Esophagus squamous epithelium (tissue), 5 donors: ENCODE measurements at places on chromosomes 12 and 14.

DNA sequence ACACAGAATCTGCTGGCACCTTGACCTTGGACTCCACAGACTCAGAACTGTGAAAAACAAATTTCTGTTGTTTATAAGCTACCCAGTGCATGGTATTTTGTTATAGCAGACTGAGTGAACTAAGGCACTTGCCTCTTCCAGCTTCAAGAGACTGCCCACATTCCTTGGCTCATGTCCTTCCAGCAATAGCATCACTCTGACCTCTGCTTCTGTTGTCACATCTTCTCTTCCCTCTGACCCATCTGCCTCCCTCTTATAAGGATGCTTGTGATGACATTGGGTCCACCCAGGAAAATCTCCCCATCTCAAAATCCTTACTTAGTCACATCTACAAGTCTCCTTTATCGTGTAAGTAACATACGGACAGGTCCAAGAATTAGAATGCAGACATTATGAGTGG lies 200.4 kb downstream of the PIK3C2G start:
- H3K36me3 ChIP-seq, result no peaks in the 10 kb centered on the region
- no peaks in the 10 kb centered on the region for H3K27me3 ChIP-seq
- no peak overlapping the region for H3K27ac ChIP-seq

DNA sequence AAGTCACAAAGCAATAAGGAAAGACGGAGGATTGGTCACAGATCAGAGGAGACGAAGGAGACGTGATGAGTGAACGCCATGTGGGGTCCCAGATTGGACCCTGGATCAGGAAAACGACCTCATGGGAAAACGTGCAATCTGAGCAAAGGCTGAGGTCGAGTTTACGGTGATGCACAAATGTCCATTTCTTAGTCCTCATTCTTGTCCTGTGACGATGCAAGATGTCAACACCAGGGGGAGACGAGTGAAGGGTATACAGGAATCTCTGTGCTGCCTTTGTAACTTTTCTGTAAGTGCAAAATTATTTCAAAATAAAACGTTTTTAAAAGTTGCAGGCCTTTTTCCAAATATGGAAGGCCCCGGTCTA lies 329.8 kb downstream of the MED13L start:
- H3K36me3 ChIP-seq, result no peaks in the 10 kb centered on the region
- no peaks in the 10 kb centered on the region for H3K27me3 ChIP-seq
- no peak overlapping the region for H3K27ac ChIP-seq
- H3K4me3 ChIP-seq, result no peak overlapping the region

DNA sequence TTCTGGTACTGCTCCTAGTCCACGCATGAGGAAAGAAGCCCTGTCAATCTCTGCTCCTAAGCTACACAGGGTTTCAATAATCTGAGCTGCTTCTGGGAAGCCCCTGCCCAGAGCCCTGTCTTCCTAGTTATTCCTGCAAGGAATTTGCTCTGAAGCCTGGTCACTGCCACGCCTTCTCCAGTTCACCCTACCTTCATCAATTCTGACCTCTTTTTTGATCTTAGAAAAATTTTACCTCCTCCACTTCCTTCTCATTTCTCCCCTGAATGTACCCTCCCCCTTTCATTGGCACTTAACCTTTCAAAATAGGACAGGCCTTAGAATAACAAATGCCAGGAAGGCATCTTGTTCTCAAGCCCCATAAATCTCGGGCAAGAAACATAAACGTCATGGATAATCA lies 14.9 kb upstream of the LRRK2 start:
- H3K36me3 ChIP-seq, result no peaks in the 10 kb centered on the region
- H3K27ac ChIP-seq, result no peak overlapping the region
- no peak for DNase-seq
- no peaks in the 10 kb centered on the region for H3K27me3 ChIP-seq
- no peak overlapping the region for H3K4me3 ChIP-seq
- H3K4me1 ChIP-seq, result peaks cover 35% of the 10 kb centered on the region

DNA sequence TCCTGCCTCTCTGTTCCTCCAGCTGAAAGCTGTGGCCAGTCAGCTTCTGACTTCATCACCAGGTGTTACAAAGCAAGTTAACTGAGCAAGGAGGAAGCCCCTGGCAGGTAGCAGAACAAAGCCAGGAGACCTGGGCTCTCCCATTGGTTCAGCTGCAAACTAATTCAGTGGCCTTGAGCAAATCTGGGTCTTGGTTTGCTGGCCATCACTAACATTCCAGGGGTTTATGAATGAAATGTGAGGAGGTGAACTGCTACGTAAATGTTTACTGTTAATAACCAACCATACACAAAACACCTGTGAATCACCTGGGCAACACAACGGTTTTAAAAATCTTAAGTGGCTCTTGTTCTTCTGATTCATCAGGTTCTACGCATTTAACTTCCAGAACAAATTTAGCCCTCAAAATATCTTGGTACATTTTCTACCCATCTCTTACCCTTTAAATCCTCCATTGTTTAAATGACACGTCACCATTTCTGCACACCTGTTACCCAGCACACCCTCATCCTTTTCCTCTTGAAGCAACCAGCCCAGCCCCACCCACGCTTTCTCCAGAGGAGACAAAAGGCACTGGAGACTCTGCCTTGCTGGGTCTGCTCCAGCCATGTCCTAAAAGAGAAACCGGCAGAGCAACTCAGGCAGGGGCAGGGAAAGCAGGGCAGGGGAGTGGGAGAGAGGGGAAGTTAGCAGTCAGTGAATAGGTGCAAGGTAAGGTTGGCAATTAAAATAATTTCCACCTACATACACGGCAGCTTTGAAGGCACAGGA lies 49.3 kb upstream of the TSPAN11 start:
- no peak for DNase-seq
- no peaks in the 10 kb centered on the region for H3K36me3 ChIP-seq
- H3K4me1 ChIP-seq, result no peaks in the 10 kb centered on the region
- H3K27me3 ChIP-seq, result no peaks in the 10 kb centered on the region
- H3K4me3 ChIP-seq, result no peak overlapping the region

DNA sequence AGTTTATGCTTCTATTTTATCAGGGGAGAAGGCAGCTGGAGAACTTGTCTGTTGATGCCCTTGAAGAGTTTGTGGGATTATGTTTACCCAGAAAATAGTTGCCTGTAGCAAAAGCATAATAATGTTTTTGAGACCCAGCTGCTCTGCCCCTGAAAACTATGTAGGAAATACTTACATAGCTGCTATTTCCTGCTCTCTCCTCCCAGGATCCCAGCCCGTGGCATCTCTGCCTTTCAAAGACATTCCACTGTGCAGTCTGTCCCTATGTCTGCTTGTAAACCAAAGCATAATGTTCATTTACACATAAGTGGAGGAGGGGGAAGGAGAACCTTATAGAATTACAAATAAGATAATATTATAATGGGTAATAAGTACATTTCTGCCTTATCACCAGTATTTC lies 198.7 kb downstream of the SYT1 start:
- no peaks in the 10 kb centered on the region for H3K4me1 ChIP-seq
- H3K4me3 ChIP-seq, result no peak overlapping the region
- H3K36me3 ChIP-seq, result no peaks in the 10 kb centered on the region
- no peak overlapping the region for H3K27ac ChIP-seq
- H3K27me3 ChIP-seq, result no peaks in the 10 kb centered on the region
- no peak for DNase-seq

DNA sequence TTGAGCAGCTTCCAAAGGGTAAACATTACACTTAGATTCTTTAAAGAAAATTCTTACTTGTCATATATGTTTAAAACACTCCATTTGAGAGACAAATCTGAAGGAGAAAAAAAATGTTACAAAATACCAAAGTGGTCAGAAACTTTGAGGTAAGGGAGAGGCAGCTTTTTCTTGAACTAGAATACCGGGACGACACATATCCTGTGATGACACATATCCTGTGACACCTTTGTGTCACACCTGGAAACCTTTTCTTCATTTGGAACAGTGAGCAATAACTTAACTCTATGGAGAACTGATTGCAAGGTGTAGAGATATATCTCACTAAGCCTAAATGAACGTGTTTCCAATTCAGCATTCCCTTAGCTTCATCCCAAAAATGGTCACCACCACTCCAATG lies 4.6 kb upstream of the GRIN2B start:
- no peaks in the 10 kb centered on the region for H3K36me3 ChIP-seq
- no peak overlapping the region for H3K27ac ChIP-seq
- DNase-seq, result no peak
- peaks cover 12% of the 10 kb centered on the region for H3K27me3 ChIP-seq

DNA sequence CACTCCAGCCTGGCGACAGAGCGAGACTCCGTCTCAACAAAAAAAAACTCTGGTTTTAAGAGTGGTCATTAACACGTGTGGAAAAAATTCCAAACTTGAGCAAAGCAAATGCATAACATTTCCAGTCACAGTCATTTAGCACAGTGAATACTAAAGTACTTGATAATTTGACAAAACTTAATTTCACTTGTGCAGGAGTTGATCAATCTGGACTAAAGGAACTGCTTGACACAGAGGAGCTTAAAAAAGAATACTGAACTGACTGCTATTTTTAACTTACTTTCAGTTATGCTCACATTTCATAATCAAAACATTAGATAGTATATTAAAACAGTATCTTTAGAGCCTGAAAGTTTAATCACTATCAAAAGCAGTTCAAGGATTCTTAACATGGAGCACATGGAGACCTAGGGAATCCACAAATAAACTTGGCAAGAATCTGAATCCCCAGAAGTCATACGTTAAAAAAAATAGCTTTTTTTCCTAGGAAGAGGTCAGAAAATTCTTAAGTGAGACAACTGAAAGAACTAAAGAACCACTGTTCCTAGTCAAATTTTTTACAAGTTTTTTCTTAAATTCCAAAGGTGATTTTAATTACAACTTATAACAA lies 7.4 kb downstream of the UBE2N start:
- H3K27ac ChIP-seq, result peak overlapping the region; percentile 14
- no peak overlapping the region for H3K4me3 ChIP-seq
- no peak for DNase-seq
- peaks cover 34% of the 10 kb centered on the region for H3K4me1 ChIP-seq
- H3K36me3 ChIP-seq, result no peaks in the 10 kb centered on the region

DNA sequence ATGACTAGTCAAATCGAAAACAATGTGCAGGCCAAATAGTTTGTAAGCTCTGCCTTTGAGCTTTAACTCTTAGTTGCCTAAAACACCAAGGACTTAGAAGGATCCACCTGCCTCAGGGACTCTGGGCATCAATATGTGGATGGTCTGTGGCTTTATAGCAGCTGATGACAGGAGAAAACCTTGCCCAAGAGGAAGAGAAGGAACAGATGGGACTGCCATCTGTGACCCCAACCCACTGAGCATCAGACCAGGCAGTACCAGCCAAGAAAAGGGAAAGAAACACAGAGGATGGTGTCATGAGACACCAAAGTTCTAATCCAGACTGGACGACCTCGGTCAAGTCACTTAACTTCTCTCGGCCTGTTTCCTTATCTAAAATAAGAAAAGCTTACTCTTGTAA lies 12.7 kb downstream of the TGFB3 start:
- no peaks in the 10 kb centered on the region for H3K27me3 ChIP-seq
- no peak overlapping the region for H3K27ac ChIP-seq
- DNase-seq, result no peak
- H3K36me3 ChIP-seq, result no peaks in the 10 kb centered on the region
- no peak overlapping the region for H3K4me3 ChIP-seq
- no peaks in the 10 kb centered on the region for H3K4me1 ChIP-seq

- no peak overlapping the region for H3K4me3 ChIP-seq
- peak overlapping the region; percentile 90 for H3K27ac ChIP-seq
- H3K36me3 ChIP-seq, result no peaks in the 10 kb centered on the region
These were observed 3.0 kb downstream of the EVL start for GRCh38 chr14:100067971-100068959.

DNA sequence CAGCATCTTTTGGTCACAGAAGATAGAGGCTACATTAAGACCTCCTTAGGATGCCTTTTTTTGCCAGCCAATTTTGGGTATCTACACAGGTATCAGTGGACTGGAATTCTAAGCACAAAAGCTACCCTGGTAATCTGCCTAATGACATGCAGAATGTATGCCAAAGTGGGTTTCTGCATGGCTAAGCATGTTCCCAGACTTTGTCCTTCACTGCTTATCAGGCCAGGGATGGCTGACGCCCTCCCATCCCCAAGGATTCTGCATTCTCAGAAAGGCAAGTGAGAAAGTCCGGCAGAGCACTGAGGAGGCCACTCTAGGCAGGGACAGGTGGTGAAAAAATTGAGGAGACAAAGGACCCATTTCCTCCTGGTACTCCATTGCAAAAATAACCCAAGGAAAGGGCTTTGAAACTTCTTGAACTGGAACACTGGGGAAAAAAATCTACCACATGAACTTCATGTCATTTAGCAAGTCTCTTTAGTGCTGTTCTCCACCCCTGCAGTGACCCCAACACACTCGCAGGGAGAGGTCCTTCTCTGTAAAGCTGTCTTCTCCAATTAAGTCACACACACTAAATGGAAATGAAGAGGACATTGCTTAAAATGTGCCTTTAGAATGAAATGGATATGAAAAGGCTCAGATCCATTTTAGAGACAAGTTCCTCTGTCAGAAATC lies 91.7 kb upstream of the MAX start:
- H3K27ac ChIP-seq, result no peak overlapping the region
- no peak overlapping the region for H3K4me3 ChIP-seq
- no peaks in the 10 kb centered on the region for H3K27me3 ChIP-seq
- no peaks in the 10 kb centered on the region for H3K4me1 ChIP-seq
- no peak for DNase-seq
- no peaks in the 10 kb centered on the region for H3K36me3 ChIP-seq

GRCh38 chr12:16675438-16675837 lies 69.5 kb upstream of the LMO3 start:
- no peaks in the 10 kb centered on the region for H3K4me1 ChIP-seq
- H3K4me3 ChIP-seq, result no peak overlapping the region
- DNase-seq, result no peak
- no peak overlapping the region for H3K27ac ChIP-seq
- H3K36me3 ChIP-seq, result no peaks in the 10 kb centered on the region

- no peak for DNase-seq
- H3K36me3 ChIP-seq, result no peaks in the 10 kb centered on the region
- no peaks in the 10 kb centered on the region for H3K4me1 ChIP-seq
- no peaks in the 10 kb centered on the region for H3K27me3 ChIP-seq
- H3K4me3 ChIP-seq, result no peak overlapping the region
- no peak overlapping the region for H3K27ac ChIP-seq
These were observed 713.9 kb upstream of the USP15 start for GRCh38 chr12:61546296-61546695.

GRCh38 chr12:2750185-2750584 lies 44.6 kb upstream of the FKBP4 start:
- H3K4me1 ChIP-seq, result peaks cover 4% of the 10 kb centered on the region
- no peak for DNase-seq
- H3K36me3 ChIP-seq, result no peaks in the 10 kb centered on the region
- no peak overlapping the region for H3K27ac ChIP-seq
- H3K27me3 ChIP-seq, result no peaks in the 10 kb centered on the region
